ENCODE measurements at places on chromosomes 7 and 10.

- DNase-seq, result no peak
These were observed 58.4 kb downstream of the ZNF467 start for GRCh38 chr7:149714910-149715471.

DNA sequence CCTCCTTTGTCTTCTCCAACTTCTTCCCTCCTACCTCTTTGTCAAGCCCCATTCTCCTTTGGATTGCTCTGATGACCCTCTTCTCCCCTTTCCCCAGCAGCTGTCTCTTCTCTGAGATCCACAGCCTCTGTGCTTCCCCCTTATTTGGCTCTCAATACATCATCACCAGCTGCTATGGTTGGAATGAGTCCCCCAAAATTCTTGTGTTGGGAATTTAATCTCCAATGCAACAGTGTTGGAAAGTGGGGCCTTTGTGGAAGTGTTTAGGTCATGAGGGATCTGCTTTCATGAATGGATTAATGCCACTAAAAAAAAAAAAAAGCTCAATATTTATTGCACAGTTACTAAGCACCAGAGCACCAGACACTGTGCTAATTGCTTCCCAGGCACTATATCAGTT, 39.2 kb upstream of the FRMD4A start:
- no peak for DNase-seq

DNA sequence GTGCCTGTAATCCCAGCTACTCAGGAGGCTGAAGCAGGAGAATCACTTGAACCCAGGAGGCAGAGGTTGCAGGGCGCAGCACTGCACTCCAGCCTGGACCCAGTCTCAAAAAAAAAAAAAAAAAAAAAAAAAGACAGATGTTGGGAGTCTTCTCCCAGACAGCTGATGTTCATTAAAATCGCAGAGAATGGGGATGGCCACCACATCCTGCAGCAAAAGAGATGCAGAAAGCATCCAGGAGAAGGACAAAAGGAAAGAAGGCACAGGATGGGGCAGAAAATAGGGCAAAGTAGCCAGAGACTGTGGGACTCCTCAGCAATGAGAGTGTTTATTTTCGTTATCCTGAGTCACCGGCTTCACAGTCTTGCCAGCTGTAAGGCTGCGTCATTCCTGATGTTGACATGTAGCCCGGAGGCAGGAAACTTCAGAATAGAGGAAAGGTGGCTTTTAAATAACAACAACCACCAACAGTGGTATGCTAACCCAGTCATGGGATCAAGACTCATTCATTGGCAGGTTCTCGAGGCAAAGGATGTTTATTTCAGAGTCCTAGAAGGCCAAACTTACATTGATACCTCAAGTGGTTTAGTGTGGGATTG, 149.5 kb upstream of the SVIL start:
- DNase-seq, result no peak

DNA sequence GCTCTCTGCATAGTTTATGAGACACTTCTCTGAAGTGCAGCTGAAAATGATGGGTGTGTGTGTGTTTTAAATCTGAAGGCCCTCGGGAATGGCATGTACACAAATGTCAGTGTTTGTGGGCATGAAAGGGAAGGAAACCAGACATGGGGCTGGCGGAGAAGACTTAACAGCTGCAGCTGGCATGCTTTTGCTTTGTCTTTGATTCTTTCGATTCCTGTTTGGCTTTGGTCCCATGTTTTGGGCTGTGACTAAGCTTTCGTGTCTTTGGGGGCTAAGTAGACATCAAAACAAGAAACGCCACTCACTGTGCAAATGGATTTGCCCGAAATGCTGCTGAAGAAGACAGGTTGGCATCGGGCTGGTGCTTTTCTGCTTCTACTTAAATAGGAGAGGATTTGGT, 179.3 kb downstream of the PFKFB3 start:
- DNase-seq, result no peak

GRCh38 chr7:18013936-18014335, 13.7 kb downstream of the PRPS1L1 start:
- DNase-seq, result no peak

- DNase-seq, result no peak
These were observed 54.8 kb downstream of the MCU start for GRCh38 chr10:72746426-72747363.

GRCh38 chr7:33075818-33076518, 13.4 kb upstream of the NT5C3A start:
- no peak for DNase-seq

- DNase-seq, result no peak
These were observed 32.3 kb downstream of the PITRM1 start for GRCh38 chr10:3140280-3140679.

- no peak for DNase-seq
These were observed 13.2 kb downstream of the RASGEF1A start for GRCh38 chr10:43253461-43254198.

DNA sequence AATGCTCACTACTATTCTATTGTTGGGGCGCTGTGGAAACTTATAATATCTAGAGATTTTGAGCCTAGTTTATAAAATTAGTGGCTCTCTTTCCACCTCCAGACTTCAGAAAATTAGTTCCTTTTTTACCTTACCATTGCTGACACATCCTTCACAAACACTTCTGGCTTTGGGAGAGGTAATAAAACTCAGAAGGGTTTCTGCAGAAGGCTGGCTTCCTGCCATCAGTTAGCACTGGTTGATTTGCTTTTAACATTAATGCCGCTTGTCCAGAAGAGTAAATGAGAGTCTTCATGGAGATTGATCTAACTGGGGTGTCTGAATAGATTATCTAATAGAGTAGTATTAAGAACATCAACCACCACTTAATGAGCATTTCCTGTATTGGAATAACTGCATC, 20.3 kb downstream of the ACSM6 start:
- no peak for DNase-seq
